ENCODE measurements at places on chromosomes 5 and 9.

DNA sequence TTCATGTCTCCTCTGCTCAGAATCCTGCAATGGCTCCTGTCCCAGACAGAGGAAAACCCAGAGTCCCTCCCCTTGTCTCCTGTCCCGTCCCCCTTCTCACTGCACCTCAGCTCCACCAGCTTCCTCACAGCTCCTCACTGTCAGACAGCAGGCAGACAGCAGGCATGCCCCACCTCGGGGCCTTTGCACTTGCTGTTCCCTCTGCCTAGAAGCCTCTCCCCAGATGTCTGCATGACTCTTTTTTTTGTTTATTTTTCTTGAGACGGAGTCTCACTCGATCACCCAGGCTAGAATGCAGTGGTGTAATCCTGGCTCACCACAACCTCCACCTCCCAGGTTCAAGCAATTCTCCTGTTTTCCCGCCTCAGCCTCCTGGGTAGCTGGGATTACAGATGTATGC, 8.8 kb upstream of the SLC6A7 start:
- DNase-seq = no peak

DNA sequence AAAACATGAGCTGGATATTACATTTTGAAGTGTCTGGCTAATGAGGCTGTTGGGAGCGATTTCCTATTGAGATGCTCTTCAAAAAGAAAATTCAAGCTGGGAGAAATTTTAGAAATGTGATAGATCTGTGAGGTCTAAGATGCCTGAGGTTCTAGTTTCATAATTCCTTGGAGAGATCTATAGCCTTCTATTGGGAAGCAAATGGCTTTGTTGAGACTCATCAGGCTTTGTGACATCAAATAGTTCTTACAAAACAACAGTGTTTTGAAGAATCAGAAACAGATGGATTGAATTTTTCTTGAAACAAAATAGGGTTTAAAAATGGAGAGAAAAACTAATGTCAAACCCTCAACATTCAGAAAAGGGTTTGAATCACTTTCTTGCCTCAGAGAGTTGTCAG, 292.9 kb downstream of the NNT start:
- no peak for DNase-seq

DNA sequence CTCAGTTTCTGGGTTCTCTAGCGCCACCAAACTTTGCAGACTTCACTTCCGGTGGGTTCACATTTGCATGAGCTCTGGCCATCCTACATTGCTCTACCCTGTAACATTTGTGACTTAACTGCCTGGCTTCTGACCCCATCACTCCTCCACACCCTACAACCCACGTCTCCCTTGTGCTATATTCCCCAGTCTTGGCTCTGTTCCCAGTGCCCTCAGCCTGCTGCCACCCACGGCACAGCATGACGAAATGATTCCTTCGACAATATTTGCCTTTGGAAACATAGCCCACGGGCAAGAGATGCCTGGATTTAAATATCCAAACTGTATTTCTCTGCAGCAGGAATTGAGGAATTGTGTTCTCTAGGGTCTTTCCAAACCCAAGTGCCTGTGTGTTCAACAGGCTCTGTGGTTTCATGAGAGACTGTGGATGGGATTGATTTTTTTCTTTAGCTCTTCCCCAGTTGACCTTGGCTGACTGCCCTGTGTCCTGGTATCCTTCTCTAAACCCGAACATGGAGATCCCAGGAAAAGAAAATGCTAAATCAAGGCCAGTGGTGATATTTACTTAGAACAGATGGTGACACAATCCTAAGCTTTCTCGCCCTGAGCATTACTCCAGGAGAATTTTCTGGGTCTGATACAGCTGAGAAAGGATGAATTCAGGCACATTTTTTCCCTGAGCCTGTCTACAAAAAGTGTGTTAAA, 44.4 kb upstream of the GRIA1 start:
- DNase-seq = no peak

- no peak for DNase-seq
Observed at GRCh38 chr5:91176288-91177016, 206.7 kb downstream of the ARRDC3 start.

DNA sequence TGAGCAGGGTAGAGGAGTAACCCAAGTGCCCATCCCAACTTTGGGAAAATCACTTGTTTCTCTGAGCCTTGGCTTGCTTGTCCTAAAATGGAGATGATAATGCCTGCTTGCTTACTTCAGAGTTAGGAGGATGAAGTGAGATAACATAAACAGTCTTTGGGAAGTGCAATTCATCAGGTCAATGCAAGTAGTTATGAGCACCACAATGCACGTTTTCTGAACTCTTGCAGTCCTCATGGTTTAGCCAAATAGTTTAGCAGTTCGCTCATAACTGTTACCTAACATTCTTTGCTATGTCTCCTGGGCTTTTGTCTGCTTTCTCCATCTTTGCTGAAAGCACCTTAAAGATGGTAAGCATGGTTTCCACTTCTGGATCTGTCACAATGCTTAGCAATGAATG, 270.0 kb downstream of the ADAMTSL1 start:
- DNase-seq = no peak

DNA sequence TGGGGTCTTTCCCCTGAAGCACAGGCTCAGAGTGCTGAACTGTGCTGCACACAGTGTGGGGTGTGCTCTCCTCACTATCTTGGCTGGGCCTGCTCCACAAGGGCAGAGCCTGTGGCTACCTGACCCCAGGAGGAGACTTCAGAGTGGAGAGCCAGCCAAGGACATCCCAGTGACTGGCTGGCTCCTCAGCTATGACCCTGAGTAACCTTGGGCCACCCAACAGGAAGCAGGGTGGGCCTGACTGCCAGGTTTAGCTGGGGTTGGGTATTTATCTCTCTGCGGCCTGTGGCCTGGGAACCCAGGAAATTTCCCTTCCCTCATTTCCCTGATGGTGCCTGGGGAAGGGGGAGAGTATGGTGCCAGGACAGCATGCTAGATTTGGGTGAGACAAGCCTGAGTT, 2.1 kb upstream of the EEIG1 start:
- DNase-seq = no peak

- DNase-seq = no peak
Observed at GRCh38 chr5:133957080-133957479, 11.3 kb downstream of the C5orf15 start.
